ENCODE measurements at places on chromosomes 13 and 19. TPM values are rescaled to one million over a fixed set of nuclear protein-coding genes. Genes with fewer than 3 reads are reported as not detected.

DNA sequence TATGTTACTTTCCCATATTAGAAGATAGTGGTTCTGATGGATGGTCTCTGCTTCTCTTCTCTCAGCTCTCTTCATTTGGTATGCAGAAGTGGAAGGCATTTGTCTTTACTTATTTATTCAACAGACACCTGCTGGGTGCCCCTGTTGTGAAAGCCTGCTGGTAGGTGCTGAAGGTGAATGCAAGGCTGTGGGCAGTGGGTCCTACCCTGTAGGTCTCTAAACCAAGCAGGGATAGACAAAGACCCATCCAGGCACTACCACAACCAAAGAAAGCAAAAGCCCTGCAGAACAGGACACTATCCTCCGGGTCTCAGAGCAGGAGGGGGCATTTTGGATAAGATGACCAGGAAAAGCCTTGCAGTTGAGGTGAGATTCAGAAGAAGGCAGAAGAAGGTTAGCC, 106.1 kb downstream of the STARD13 start:
- DNase-seq, result no peak
- no peak overlapping the region for H3K4me3 ChIP-seq
- no peak overlapping the region for H3K27ac ChIP-seq
- H3K27me3 ChIP-seq, result no peaks in the 10 kb centered on the region

- H3K27me3 ChIP-seq, result no peaks in the 10 kb centered on the region
- H3K27ac ChIP-seq, result no peak overlapping the region
- H3K4me3 ChIP-seq, result no peak overlapping the region
- H3K36me3 ChIP-seq, result no peaks in the 10 kb centered on the region
- no peak for DNase-seq
Observed at GRCh38 chr13:95455782-95456181, 96.7 kb upstream of the CLDN10 start.

The ZNF264 gene
- 24.7 TPM for total RNA-seq

The ATP4B gene
- total RNA-seq, result not detected

All from HepG2 (cell line).